ENCODE measurements at places on chromosomes 16 and 17.
A peak's percentile ranks its signal among the peaks of the same experiment; 100 is the strongest.

DNA sequence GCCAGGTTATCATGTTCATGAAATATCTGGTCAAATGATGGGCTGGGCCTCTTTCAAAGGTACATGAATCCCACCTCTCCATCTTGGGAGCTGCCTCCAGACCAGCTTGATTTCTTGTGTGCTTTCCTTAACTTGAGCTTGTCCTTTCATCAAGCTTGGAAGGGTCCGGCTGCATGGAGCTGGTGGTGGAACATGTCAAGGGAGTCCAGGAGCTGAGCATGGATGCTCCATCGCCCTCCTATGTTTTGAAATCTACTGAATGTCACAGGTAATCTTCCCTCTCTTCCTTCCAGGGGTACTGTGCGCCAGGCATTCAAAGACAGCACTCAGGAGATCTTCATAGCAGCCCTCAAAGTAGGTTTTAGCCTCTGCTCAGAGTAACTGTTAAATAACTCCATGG is 105.8 kb downstream of the N4BP1 start:
- DNase-seq = no peak

DNA sequence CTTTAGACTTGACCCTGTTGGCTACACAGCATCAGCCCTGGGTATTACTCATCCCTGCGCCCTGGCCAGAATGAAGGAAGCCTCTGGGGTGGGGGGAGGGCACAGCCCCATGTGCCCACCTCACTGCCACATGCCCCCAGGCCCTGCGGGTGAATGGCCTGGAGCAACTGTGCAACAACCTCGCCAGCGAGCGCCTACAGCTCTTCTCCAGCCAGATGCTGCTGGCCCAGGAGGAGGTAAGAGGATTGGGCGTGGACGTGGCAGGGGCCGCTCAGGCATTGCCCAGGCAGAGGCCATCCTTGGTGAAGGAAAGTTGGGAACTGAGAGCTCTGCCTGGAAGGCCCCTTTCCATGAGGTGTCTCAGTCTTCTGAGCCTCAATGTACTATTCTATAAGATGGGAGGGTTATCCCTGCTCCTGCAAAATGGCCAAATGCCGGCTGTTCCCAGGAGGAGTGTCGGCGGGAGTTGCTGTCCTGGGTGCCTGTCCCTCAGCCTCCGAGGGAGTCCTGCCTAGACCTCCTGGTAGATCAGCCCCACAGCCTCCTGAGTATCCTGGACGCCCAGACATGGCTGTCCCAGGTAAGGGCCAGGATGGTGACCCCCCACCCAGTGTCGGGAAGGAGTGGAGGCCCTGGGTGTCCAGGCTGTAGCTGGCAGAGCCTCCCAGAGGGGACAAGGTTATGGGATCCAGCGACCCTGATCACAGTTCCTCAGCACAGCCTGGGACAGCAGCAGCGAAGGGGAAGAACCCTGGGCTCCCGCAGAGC is 8.9 kb downstream of the MYO15B start:
- DNase-seq = no peak

GRCh38 chr17:39167476-39167875 is 1.5 kb upstream of the ARL5C start:
- no peak for DNase-seq

DNA sequence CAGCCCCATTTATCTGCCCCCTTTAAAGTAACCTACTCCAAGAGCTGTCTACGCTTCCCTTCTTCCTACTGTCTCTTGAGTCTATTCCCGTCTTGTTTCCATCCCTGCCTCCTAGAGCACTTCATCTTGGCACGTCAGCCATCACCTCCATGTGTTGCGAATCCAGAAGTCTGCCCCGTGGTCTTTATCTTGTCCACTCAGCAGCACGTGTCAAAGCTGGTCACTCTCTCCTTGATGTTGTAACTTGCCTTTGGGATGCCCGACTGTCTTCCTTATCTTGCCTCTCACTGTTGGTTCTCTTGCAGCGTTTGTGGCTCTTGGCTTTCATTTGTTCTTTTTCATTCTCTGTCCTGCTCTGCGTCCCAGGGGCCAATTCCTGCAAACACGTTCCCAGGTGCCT is 99.4 kb downstream of the PLCG2 start:
- no peak for DNase-seq

DNA sequence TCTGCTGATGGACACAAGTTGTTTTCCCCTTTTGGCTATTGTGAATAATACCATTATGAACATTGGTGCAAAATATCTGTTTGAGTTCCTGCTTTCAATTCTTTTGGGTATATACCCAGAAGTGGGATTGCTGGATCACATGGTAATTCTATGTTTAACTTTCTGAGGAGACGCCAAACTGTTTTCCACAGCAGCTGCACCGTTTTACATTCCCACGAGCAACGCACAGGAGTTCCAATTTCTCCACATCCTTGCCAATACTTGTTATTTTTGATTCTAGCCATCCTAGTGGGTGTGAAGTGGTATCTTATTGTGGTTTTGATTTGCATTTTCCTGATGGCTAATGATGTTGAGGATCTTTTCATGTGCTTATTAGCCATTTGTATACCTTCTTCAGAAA is 43.4 kb upstream of the GAS7 start:
- no peak for DNase-seq

DNA sequence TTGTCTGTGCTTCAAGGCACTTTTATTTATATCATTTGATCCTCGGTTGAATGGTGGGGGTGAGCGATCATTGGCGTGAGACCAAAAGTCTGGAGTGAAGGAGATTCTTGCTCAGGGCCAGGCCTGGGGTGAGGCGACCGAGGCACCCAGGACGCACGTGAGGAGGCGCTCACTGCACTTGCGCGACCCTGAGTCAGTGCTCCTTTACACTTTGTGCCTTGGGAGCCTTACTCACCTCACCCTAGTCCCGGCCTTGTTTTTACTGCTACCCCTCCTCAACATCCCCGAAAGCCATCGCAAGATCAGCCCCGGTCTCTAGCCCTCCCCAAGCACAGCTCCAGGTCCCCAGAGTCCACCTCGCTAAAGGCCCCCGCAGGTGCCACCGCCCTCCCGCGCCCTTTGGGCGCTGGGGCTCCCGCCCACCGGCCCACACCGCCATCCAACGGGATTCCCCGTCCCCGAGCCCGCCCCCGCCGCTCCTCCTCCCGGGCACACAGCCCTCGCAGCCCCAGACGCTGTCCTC is 496 bp downstream of the EZH1 start:
- DNase-seq = peak; percentile 75

- no peak for DNase-seq
These were observed 87.0 kb upstream of the MAF start for GRCh38 chr16:79687249-79688130.

- no peak for DNase-seq
These were observed 4.0 kb downstream of the C1QTNF1 start for GRCh38 chr17:79027925-79028491.

GRCh38 chr16:82992786-82993185 is 366.0 kb downstream of the CDH13 start:
- DNase-seq = no peak

GRCh38 chr17:3944485-3945388 is 19.5 kb downstream of the ATP2A3 start:
- peak; percentile 88 for DNase-seq

DNA sequence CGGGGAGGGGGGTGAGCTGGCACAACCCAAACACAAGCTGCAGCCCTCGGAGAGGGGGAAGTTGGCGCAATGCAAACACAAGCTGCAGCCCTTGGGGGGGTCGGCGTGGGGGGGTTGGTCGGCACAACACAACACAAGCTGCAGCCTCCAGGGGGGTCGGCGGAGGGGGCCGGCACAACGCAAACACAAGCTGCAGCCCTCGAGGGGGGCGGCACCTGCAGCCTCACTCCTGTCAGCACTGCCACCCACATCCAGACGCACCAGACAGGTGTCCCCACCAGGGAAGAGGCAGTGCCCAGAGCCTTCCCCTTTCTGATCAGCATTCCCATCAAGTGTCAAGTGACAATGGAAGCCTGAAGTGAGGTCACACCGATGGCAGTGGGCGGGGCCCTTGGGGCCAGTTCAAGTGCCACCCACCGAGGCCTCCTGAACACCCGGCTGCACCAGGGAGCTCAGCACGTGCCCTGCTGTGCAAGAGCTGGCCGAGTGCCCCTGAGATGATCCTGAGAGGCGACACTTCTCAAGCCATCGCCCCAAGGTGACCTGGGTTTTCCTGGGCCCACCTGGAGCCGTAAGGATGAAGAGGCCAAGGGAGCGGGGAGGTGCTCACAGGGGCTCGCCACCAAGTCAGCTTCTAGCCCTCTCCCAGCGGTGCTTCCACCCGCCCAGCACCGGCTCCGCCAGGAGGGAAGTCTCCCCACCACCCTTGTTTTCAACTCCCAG is 59.3 kb downstream of the KLHDC4 start:
- DNase-seq = peak; percentile 82

GRCh38 chr17:12667299-12667958 is 1.7 kb downstream of the MYOCD start:
- DNase-seq = peak; percentile 66

GRCh38 chr17:31579265-31579664 is 187.8 kb downstream of the RAB11FIP4 start:
- DNase-seq = no peak

DNA sequence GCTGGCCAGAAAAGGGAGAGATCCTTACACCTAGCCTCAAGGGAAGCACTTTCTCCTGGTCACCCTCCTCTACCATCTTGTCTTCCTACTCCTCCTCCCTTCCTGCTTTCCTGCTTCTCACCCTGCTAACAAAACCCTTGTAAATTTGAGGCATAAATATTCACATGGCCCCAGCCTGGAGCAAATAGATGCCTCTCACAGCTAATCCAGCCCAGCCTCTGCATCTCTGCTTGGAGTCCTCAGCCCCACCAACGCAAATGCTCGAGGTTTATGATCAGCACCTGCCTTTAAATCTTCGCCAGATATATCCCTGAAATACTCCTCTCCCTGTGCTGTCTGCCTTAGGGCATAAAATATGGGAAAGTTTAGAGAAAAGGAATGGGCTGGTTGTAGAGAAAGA is 205.2 kb upstream of the CDH5 start:
- no peak for DNase-seq

GRCh38 chr17:75665981-75666380 is 973 bp downstream of the RECQL5 start:
- no peak for DNase-seq

DNA sequence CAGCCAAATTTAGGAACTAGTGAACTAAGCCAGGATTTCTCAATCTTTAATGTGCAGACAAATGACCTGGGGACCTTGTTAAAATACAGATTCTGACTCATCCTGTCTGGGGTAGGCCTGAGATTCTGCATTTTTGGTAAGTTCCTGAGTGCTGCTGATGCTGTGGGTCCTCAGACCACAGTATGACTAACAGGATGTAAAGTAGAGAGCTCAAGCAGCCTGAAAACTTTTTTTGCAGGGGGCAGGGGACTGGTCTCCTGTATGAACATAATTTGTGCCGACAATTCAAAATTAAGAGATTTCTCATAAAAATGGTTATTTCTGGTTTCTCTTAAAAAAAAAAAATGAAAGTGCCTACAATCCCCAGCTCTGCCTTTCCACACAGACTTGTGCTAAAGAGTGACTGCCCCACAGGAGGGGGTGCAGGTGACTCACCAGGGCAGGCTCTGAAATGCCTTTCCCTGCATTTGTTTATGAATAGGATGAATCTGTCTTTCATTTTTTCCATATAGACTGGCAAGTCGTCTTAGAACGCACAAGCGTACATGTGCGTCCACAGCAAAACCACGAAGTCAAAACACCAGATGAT is 271.5 kb downstream of the PHKB start:
- DNase-seq = no peak

DNA sequence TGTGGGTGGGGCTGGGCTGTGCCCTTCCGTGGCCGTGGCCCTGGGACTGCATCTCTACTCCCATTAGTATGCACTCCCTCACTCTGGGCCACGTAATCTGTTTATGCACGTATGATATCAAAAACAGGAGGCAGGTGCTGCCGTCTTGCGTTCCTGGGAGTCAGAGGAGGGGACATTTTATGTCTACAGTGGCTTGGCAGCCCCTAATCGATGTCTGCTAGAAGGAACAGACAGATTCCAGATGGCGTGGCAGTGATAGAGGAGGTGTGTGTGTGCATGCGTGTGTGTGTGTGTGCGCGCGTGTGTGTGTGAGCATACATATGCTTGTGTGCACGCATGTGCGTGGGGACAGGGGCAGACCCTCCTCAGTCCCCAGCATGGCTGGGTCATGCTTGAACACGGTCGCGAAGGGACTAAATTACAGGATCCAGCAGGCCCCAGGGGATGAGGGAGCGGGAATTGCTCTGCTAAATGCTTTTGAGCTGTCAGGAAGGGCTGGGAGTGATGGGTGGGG is 44.7 kb downstream of the SREBF1 start:
- no peak for DNase-seq

- DNase-seq = peak; percentile 86
These were observed 79.0 kb downstream of the RPA1 start for GRCh38 chr17:1908699-1909309.

GRCh38 chr17:80644536-80644935 is 99.9 kb downstream of the RPTOR start:
- DNase-seq = no peak

- no peak for DNase-seq
These were observed 80.3 kb downstream of the PARN start for GRCh38 chr16:14549789-14550153.

DNA sequence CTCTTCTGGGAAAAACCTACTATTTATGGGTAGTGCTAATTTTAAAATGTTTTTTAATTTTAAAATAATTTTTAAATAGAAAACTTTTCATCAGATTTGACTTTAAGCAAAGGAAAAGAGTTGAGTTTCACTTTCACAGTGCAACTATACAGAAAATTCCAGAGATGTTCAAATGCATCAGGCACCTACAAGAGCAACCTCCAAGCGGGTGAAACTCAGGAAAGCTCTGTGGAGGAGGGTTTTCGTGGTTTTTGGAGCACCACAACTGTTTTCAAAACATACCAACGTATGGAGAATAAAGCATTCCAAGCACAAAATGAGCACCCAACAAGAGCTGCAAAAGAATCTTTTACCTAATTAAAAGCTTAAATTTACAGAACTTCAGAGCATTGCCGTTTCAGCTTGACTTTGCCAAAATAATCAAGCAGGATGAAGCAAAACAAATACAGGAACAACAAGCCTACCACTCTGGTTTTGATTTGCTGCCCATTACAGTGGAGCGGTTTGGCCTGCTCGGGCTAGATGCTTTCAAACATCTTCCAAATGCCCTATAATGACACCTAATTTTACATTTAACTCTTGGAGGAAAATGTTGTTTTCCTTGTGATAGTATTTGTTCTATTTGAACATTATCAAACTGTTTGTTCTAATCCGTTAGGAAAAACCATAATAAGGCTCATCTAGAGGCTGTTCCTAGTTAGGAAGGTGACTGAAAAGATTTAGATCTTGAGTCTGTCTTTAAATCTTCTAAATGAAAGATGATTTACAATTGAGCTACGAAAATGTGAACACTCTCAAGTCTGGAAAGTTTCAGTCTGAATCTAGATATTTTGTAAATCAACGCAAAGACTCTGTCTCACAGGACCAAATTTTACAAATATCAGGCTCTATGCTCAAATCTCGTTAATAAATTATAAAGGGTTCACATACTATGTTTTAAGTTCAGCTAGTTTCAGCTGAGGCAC is 34.5 kb downstream of the NACA2 start:
- DNase-seq = no peak

- DNase-seq = no peak
These were observed 76.0 kb downstream of the ABCC1 start for GRCh38 chr16:16025214-16025968.

DNA sequence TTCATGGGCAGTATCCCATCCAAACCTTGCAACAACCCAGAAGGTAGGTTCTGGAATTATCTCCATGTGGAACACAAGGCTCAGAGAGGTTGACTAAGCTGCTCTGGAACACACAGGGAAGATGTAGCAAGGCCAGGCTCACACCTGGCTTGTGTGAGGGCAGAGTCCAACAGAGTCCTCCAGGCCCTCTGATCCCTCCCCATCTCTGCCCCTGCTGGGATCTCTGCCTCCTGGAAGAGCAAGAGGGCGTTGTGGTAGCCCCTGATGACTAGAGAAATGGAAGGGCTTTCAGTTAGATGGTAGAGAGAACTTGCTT is 7.0 kb upstream of the PPP1R1B start:
- no peak for DNase-seq

- DNase-seq = no peak
These were observed 2.9 kb downstream of the GNAO1 start for GRCh38 chr16:56193951-56194726.
